Fibroblast of lung (primary cell): ENCODE measurements at places on chromosomes 16 and 17.

- H3K36me3 ChIP-seq = no peaks in the 10 kb centered on the region
- peaks cover 2% of the 10 kb centered on the region for H3K27me3 ChIP-seq
- peaks cover 6% of the 10 kb centered on the region for H3K4me1 ChIP-seq
- no peak for DNase-seq
- no peak overlapping the region for H3K27ac ChIP-seq
These were observed 57.5 kb downstream of the BEAN1 start for GRCh38 chr16:66484453-66485213.

GRCh38 chr16:56823081-56823733 is 41.8 kb upstream of the SLC12A3 start:
- H3K27me3 ChIP-seq = no peaks in the 10 kb centered on the region
- H3K4me3 ChIP-seq = no peak overlapping the region
- H3K36me3 ChIP-seq = peaks cover 6% of the 10 kb centered on the region
- H3K4me1 ChIP-seq = no peaks in the 10 kb centered on the region

DNA sequence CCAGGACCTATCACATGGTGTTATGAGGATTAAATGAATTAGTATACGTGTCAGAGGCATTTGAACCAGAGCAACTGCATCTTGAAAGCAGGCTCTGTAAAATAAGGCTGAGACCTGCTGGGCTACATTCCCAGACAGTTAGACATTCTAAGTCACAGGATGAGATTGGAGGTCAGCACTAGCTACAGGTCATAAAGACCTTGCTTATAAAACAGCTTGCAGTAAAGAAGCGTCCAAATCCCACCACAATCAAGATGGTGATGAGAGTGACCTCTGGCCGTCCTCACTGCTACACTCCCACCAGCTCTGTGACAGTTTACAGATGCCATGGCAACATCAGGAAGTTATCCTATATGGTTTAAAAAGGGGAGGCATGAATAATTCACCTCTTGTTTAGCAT is 71.8 kb downstream of the IRF8 start:
- H3K27ac ChIP-seq = no peak overlapping the region
- no peaks in the 10 kb centered on the region for H3K4me1 ChIP-seq
- H3K27me3 ChIP-seq = no peaks in the 10 kb centered on the region
- no peaks in the 10 kb centered on the region for H3K36me3 ChIP-seq

DNA sequence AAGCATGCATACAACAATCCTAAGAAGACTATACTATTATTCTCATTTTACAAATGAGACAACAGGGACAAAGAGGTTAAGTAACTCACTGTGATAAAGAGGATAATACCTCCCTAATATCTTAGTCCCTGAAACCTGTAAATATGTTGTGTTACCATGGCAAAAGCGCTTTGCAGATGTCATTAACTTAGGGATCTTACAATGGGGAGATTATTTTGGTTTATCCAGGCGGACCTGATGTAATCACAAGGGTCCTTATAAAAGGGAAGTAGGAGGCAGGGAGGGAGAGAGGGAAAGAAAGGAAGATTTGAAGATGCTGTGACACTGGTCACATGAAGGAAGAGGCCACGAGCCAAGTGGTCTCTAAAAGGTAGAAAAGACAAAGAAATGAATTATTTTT is 164.7 kb downstream of the CNTNAP4 start:
- no peaks in the 10 kb centered on the region for H3K36me3 ChIP-seq
- no peak for DNase-seq
- no peaks in the 10 kb centered on the region for H3K4me1 ChIP-seq

GRCh38 chr17:81317961-81318605 is 23.0 kb upstream of the SLC38A10 start:
- H3K36me3 ChIP-seq = no peaks in the 10 kb centered on the region
- DNase-seq = no peak
- H3K27ac ChIP-seq = no peak overlapping the region
- no peak overlapping the region for H3K4me3 ChIP-seq

DNA sequence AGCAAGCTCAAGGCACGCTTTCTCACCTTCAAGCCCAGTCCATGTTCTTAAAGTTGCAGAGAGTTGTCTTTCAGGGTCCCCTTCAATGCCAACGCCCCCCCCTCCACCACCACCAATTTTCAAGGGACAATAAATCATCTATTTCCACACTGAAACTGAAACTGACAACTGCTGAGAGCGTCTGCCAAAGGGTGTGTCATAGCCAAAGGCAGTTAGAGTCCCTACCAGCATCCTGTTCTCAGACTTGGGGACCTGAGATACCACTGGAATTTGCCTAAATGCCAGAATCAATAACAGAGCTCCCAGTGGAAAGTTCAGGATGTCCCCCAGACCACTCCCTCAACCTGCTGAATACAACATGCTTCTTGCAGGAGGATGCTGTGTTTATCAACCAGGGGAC is 133.2 kb upstream of the SOX9 start:
- no peaks in the 10 kb centered on the region for H3K36me3 ChIP-seq
- peaks cover 2% of the 10 kb centered on the region for H3K4me1 ChIP-seq
- H3K27ac ChIP-seq = no peak overlapping the region
- DNase-seq = peak; percentile 24

DNA sequence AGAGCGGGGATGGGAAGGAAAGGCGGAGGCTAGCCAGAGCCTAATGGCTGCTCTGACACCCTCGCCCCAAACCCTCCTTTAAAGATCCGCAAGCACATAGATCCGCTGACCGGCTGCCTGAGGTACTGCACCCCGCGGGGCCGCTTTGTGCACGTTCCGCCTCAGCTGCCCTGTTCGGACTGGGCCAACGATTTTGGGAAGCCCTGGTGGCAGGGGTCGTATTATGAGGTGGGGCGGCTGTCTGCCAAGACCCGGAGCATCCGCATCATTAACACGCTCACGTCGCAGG is 663 bp downstream of the CYB5D1 start:
- H3K27me3 ChIP-seq = no peaks in the 10 kb centered on the region
- peaks cover 18% of the 10 kb centered on the region for H3K4me1 ChIP-seq
- peak; percentile 57 for DNase-seq
- H3K4me3 ChIP-seq = peak overlapping the region; percentile 91

- peak overlapping the region; percentile 28 for H3K27ac ChIP-seq
- peak overlapping the region; percentile 57 for H3K4me3 ChIP-seq
- no peaks in the 10 kb centered on the region for H3K27me3 ChIP-seq
- peak; percentile 97 for DNase-seq
- H3K36me3 ChIP-seq = no peaks in the 10 kb centered on the region
- H3K4me1 ChIP-seq = peaks cover 7% of the 10 kb centered on the region
These were observed 16.5 kb upstream of the ARHGAP17 start for GRCh38 chr16:25031441-25032307.

DNA sequence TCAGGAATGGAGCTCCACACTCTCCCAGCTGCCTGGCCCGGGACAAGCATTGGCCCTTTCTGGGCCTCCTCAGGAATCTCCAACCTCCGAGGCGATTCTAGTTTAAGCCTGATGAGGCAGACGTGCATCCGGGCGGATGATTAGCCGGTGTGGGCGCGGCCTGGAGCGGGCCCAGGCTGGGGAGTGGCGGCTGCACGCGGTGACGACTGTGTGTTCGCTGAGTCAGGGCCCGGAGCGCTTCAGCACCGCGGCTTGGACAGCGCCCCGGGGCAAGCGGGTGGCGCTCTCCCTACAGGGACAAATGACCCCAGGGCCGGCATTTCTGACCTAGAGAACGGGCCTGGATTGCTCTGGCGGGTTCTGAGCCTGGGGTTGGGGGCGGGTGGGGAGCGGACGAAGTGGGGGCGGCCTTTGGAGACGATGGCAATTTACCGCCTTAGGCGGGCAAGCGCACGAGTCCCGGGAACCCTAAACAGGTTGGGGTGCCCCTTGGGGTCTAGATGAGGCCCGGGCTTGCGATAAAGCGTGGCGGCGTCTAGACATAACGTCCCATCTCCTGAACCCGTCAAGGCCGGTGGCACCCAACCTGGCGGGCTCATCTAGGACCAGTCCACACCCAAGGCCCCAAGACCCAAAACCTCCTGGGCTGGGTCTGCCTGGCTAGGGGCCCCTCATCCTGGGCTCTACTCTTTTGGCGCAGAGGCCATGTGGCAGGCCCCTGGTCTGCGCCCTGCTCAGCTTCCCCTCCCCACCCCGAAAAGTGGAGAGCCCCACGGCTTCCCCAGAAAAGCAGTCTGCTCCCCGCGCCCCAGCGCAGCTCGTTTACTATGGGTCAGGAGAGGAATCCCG is 22.3 kb upstream of the ZNHIT3 start:
- no peaks in the 10 kb centered on the region for H3K4me1 ChIP-seq
- no peaks in the 10 kb centered on the region for H3K27me3 ChIP-seq
- peak; percentile 63 for DNase-seq
- H3K36me3 ChIP-seq = no peaks in the 10 kb centered on the region
- H3K4me3 ChIP-seq = no peak overlapping the region
- no peak overlapping the region for H3K27ac ChIP-seq

- no peaks in the 10 kb centered on the region for H3K27me3 ChIP-seq
- peaks cover 3% of the 10 kb centered on the region for H3K36me3 ChIP-seq
- no peak for DNase-seq
- no peak overlapping the region for H3K27ac ChIP-seq
- no peaks in the 10 kb centered on the region for H3K4me1 ChIP-seq
These were observed 25.0 kb upstream of the ADAM11 start for GRCh38 chr17:44733753-44734152.

DNA sequence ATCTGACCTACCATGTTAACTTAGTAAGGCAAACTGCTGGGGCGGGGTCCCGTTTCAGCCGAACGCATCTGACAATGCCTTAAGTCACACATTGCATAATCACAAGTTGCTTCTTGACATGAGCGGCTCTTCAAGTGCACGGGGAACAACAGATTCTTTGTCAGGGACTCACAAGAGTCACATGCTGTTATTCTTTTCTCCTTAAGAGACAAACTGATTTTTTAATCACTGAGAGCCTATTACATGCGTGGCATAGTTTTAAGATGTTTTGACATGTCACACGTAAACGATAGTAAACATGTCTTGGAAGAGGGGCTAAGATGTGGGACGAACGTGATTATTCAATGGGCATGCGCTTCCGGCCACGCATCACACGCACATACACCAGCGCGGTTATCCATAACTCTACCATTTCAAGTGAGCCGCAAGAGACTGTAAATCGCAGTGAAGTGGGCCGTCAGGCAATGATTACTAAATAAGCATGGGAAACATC is 63.4 kb downstream of the ADCY9 start:
- DNase-seq = peak; percentile 74
- H3K4me1 ChIP-seq = peaks cover 12% of the 10 kb centered on the region
- H3K27me3 ChIP-seq = no peaks in the 10 kb centered on the region
- H3K4me3 ChIP-seq = peak overlapping the region; percentile 20
- H3K36me3 ChIP-seq = no peaks in the 10 kb centered on the region

GRCh38 chr16:48003206-48003907 is 152.4 kb downstream of the ABCC12 start:
- H3K36me3 ChIP-seq = no peaks in the 10 kb centered on the region
- H3K4me1 ChIP-seq = no peaks in the 10 kb centered on the region
- no peaks in the 10 kb centered on the region for H3K27me3 ChIP-seq
- DNase-seq = no peak
- no peak overlapping the region for H3K27ac ChIP-seq
